Bladder microvascular endothelial cell (primary cell): ENCODE measurements at places on chromosomes 2 and 18. TPM values are rescaled to one million over a fixed set of nuclear protein-coding genes. Genes with fewer than 3 reads are reported as not detected.

Gene MBD5
- total RNA-seq = 5.5 and 26.6 TPM in 2 replicates

Gene C2orf92
- total RNA-seq = 0.97 and 4.0 TPM in 2 replicates

Gene PRKCE
- total RNA-seq = 65.1 and 70.9 TPM in 2 replicates

Gene AOX1
- total RNA-seq = 0.97 and 2.7 TPM in 2 replicates

Gene STAT4
- under 0.01 and 1.4 TPM in 2 replicates for total RNA-seq

Gene GPAT2
- total RNA-seq = 11.3 and 13.9 TPM in 2 replicates

Gene KLHL30
- under 0.01 TPM in 1 of 2 replicates, not detected in the other for total RNA-seq

Gene PLEKHH2
- under 0.01 and 0.25 TPM in 2 replicates for total RNA-seq

Gene IL1R1
- 5.3 and 15.3 TPM in 2 replicates for total RNA-seq

Gene SLC40A1
- 5.0 and 101 TPM in 2 replicates for total RNA-seq

Gene SERPINB12
- not detected in 2 replicates for total RNA-seq

Gene GAL3ST2
- not detected in 2 replicates for total RNA-seq

Gene NPPC
- 0.16 TPM in 1 of 2 replicates, not detected in the other for total RNA-seq

Gene COL6A3
- 4.7 and 29.8 TPM in 2 replicates for total RNA-seq

Gene MPP4
- 4.2 and 4.7 TPM in 2 replicates for total RNA-seq

Gene GREB1
- 0.06 TPM in 1 of 2 replicates, not detected in the other for total RNA-seq

Gene REG3G
- total RNA-seq = not detected in 2 replicates

Gene TEX44
- not detected in 2 replicates for total RNA-seq

Gene PSMD1
- 99.9 and 220 TPM in 2 replicates for total RNA-seq

Gene DLGAP1
- total RNA-seq = 3.7 TPM in 1 of 2 replicates, not detected in the other

Gene RAPGEF4
- total RNA-seq = 11.8 and 73.2 TPM in 2 replicates
